ENCODE measurements at places on chromosomes 5 and 9.

- no peak for DNase-seq
Measured at GRCh38 chr5:73296772-73297171, 123.8 kb downstream of the TMEM174 start.

- no peak for DNase-seq
Measured at GRCh38 chr9:93096131-93096802, at the start of gene CARD19. Gene CARD19, plus strand, starts transcription at chr9:93096217. Its CDS starts 129 bp downstream, at chr9:93096346.

DNA sequence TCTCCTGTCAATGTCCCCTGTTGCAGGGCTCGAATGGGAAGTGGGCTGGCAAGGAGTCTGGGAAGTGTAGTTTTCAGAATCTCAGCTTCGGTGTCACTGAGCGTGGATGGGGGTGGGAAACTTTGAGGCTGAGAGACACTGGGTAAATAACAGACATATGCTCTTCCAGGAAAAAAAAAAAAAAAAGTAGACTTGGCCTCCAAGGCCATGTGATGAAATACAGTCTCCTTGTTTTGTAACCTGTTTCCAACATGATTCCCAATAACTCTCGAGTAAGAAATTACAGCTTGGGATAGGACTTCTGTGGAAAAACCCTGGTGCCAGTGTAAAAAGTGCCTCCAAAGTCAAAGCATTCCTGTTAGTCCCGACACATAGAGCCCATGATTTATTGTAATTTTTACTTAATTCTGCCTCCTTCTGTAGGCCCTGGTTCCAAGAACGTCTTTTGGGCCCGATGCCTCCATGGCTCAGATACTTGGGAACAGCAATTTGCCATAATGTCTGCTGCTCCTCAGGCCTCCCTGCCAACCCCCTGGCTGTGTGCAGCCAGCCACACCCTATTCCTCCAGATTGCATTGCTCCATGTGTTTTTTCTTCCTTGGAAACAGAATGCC is 119.5 kb upstream of the TNC start:
- no peak for DNase-seq

- no peak for DNase-seq
Measured at GRCh38 chr5:177434437-177434836, 8.0 kb downstream of the GRK6 start.

DNA sequence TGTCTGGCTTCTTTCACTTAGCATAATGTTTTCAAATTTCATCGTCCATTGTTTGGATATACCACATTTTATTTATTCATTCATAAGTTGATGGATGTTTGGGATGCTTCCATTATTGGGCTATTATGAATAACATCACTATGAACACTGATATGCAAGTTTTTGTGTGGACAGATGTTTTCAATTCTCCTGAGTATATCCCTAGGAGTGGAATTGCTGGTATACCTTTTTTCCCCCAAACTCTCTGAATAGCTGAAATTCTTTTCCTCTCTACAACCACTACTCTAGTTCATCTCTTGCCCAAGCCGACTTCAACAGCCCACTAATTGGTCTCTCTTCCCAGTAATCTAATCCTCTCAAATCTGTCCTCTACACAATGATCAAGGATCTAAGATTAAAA is 4.7 kb upstream of the ZFR start:
- DNase-seq: no peak
